Mammary epithelial cell (primary cell): ENCODE measurements at places on chromosomes 2 and 18.

DNA sequence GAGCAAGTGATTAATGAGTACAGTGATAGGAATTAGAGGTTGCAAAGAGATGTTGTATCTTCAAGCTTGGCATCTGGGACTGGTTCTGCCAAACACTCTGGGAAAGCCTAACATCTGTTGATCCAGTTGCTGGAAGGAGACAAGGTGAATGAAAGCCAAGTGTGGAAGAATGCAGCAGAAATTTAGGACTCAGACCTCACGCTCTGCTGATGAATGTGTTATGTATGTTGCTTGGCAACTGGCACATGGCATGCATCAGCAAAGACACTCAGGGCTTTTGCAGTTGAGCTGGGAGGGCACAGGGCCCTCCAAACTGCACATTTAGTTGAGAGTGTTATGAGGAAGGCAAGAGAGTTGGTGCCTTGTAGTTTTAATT is 105.5 kb downstream of the COLEC12 start:
- no peak for DNase-seq

DNA sequence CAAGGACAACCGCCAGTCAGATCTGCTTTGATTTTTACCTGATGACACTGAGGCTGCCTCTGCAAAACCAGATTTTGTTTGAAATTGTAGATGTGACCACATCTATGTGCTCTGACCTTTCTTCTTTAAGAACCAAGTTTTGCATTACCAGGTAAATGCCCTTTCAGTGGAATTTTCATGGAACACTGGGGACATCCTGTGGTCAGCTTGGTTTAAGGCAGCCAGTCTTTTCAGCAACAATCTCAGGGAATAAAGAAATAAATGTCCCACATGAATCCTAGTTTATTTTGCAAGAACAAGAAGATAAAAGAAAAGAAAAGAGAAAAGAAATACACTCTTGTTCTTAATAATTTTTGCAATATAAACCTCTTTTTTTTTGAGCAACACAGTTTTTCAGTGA is 90.6 kb downstream of the POU3F3 start:
- no peak for DNase-seq

DNA sequence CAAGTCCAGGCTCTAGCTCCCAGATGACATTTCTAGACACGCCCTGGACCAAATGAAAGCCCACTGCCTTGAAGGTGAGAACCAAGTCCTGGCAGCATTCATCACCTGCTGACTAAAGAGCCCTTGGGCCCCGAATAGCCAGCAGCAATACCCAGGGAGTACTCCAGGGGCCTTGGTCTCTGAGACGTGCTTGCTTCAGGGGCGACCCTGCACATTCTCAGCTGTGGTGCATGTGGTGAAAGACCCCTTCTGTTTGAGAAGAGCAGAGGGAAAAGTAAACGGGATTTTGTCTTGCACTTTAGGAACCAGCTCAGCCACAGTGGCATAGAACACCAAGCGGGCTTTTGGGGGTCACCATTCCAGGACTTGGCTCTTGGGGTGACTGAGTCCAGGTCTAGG is 260.5 kb upstream of the MYT1L start:
- DNase-seq: no peak

DNA sequence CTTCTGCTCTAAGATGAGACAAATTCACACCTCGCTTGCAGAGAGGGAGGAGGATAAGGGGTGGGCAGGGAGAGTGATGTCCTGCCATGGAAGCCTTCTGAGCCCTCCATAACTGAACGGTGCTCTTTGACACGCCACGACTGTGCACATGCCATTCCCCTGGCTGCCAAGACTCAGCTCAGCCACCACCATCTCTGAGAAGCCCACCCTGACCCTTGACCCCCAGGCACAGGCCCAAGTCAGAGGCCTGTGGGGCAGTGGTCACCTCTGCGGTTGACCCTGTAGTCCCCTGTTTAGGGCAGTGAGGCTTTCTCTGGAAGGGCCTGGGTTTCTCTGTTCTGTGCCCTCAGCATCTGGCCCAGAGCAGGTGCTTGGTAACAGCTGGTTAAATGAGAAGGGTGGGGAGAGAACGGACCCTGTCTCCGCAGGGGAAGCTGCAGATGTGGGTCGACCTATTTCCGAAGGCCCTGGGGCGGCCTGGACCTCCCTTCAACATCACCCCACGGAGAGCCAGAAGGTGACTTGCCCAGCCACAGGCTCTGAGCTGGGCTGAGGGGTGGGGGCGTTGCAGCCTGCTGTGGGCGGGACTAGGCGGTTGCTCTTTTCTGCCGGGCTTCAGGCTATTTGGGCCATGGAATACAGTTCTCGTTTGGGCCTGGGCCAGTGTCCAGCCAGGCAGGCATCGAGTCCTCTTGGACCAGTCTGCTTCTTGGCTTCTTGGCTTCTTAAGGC is 215.1 kb downstream of the DYSF start:
- DNase-seq: no peak

DNA sequence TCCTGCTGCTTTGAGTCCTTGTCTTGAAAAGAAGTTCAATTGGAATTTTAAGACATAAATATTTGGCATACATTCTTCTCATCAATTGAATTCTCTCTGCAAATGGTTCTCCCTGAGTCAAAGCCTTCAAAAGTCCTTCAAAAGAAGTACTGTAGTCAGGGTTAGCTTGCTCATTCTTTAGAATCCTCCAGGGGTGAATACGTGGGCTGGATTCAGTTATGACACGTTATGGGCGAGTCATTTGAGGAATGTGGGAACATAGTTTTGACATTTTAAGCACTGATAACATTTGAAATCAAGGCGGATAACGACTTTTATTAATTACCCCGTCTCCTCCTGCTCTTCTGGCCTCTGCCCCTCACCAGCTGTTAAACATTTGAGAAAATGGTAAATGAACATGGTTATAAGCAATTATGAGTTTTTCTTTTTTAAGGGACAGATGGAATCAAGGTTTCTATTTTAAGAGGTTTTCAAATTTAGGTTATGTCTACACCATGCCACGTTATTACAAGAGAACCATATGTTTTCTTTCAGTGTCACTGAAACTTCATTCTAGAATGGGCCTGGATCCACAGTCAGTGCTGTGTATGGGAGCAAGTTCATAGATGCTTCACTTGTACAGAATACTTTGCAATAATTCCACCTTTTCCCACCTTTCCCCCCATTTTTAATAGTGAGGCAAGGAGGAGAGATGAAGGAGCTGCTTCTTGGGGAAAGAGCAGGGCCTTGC is 273.1 kb downstream of the TSN start:
- peak; percentile 63 for DNase-seq

GRCh38 chr2:26982102-26982742 is 11.8 kb downstream of the MAPRE3 start:
- peak; percentile 33 for DNase-seq

DNA sequence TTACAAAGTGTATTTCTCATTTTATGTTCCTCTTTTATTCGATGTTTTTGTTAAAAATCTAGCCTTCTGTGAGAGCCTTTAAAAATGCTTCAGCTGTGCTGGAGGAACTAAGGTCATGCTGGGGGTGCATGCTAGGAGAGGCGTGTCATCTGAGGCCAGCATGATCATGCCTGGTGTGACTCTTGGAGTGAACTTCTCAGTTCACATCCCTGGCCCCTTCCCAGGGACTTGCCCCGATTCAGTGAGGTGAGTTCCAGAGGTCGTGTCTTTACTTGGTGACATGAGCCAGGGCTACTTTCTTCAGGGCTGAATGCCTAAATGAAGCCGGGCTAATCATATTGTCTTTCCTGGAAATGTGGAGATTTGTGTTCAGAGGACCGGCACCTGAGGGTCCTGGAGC is 264.9 kb downstream of the MREG start:
- DNase-seq: peak; percentile 43

DNA sequence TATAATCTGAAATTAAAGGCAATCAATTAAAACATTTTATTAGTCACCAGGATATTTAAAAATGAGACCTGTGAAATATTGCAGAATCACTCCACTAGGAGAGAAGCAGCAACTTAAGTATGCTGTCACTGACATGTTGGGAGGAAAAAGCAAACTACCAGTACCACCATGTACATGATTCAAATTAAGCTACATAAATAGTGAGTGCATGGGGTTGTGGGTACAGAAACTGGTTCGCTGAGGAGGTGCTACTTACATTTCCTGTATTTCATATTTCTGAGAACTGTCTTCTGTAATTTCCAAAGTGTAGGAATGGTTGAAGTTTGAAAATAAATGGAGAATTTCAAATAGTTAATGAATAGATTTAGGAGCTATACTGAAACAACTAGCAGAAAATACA is 7.9 kb upstream of the NR4A2 start:
- no peak for DNase-seq

- DNase-seq: no peak
These were observed 27.1 kb upstream of the LBH start for GRCh38 chr2:30204281-30204680.
